ENCODE measurements at places on chromosomes 6 and 20. TPM values are rescaled to one million over a fixed set of nuclear protein-coding genes. Genes with fewer than 3 reads are reported as not detected.

GRCh38 chr6:43013097-43013842, 476 bp downstream of the MEA1 start:
- DNase-seq: no peak
- H3K27ac ChIP-seq: peak overlapping the region; percentile 70
- H3K36me3 ChIP-seq: peaks cover 54% of the 10 kb centered on the region

DNA sequence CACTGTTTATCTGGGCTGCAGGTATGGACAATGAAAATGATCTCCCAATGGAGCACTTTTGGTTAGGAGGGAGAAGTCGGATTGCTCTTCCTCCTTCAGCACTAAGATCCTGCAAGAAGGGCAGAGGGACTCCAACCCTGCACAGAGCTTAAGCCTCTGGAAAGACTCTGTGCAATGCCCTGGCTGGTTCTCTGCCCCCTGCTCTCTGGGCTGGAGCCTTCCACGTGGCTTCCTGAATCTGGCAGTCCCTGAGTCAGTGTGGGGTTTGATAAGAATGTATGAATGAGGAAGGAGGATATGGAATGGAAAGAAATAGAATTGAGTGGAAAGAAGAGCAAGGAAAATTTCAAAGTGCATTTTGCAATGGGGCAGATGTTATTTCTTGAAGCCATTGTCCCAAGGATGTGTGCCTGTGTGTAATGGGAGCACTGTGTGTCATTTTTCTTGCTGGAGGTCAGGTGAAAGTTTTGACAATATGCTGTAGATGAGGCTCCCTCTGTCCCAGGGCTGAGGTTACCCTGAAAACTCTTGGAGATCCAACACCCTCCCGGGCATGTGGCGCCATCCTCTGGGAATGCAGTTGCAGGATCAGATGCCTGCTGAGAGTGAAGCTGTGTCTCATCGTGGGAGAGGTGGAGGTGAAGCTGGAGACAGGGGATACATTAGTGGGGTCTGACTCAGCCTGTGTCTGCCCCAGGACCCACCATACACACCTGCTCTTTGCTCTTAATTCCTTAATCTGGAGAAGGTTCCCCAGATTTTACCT, 16.3 kb upstream of the CST9L start:
- H3K27ac ChIP-seq: no peak overlapping the region
- no peak for DNase-seq
- H3K36me3 ChIP-seq: no peaks in the 10 kb centered on the region

RTF2 gene
- total RNA-seq: 75.1 TPM

DNA sequence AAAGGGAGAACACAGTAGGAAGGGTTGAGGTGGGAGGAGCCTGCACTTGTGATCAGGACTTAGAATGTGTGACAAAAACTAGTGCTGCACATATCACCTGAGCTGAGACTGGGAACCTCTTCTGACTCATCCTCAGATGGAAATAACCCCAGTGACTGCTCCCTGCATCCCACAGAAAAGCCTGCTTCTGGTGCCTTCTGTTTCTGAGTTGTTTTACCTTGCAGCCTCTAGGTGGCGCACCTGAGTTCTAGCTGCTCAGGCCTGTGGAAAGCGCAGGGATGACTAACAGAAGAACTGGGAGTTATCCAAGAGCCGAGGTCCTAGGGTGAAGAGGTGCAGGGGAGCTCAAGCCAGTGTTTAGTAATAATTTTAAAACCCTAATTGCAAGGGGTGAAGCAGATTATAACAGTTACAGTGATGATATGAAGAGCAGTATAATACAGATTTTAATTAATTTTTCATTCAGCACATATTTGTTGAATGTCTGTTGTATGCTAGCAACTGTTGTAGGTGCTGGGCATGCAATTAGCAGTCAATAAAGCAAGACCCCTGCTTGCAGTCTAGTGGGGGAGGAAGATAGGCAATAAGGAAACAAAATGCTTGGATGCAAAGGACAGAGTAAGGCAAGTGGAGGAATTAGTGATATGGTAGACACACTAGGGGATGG, 302.5 kb downstream of the DHX35 start:
- no peaks in the 10 kb centered on the region for H3K36me3 ChIP-seq
- DNase-seq: no peak
- no peak overlapping the region for H3K27ac ChIP-seq
- no peaks in the 10 kb centered on the region for H3K4me1 ChIP-seq
- H3K4me3 ChIP-seq: no peak overlapping the region
- H3K27me3 ChIP-seq: no peaks in the 10 kb centered on the region

GRIK2 gene
- under 0.01 TPM for total RNA-seq

DNA sequence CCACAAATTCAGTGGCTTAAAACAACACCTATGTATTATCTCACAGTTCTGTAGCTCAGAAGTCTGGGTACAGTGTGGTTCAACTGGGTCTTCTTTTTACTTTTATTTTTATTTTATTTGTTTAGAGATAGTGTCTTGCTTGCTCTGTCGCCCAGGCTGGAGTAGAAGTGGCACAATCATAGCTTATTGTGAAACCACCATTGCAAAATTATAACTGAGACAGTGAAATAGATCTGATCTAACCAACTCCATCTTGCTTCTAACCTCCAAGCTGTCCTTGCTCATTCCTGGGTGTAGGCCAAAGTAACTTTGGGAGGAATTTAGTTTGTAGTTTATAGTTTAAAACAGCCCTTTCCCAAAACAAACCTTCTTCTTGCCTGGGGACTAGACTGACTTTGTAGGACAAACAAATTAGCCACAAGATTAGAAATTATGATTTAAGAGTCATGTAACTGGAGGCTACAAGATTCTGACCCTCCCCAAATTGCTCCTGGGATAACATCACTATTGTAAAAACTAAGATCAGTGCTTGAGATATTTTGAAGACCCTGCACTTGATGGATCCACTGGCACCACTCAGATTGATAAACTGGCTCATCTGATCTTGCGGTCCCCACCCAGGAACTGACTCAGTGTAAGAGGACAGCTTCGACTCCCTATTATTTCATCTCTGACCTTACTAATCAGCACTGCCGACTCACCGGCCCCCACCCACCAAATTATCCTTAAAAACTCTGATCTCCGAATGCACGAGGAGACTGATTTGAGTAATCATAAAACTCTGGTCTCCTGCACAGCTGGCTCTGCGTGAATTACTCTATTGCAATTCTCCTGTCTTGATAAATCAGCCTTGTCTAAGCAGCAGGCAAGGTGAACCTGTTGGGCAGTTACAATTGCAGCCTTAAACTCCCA, 193.4 kb upstream of the CDYL start:
- H3K27ac ChIP-seq: no peak overlapping the region
- no peak overlapping the region for H3K4me3 ChIP-seq
- H3K36me3 ChIP-seq: no peaks in the 10 kb centered on the region
- no peaks in the 10 kb centered on the region for H3K4me1 ChIP-seq
- H3K27me3 ChIP-seq: no peaks in the 10 kb centered on the region

SIRPB1 gene
- total RNA-seq: 0.90 TPM
